ENCODE measurements at places on chromosomes 6 and 20.

DNA sequence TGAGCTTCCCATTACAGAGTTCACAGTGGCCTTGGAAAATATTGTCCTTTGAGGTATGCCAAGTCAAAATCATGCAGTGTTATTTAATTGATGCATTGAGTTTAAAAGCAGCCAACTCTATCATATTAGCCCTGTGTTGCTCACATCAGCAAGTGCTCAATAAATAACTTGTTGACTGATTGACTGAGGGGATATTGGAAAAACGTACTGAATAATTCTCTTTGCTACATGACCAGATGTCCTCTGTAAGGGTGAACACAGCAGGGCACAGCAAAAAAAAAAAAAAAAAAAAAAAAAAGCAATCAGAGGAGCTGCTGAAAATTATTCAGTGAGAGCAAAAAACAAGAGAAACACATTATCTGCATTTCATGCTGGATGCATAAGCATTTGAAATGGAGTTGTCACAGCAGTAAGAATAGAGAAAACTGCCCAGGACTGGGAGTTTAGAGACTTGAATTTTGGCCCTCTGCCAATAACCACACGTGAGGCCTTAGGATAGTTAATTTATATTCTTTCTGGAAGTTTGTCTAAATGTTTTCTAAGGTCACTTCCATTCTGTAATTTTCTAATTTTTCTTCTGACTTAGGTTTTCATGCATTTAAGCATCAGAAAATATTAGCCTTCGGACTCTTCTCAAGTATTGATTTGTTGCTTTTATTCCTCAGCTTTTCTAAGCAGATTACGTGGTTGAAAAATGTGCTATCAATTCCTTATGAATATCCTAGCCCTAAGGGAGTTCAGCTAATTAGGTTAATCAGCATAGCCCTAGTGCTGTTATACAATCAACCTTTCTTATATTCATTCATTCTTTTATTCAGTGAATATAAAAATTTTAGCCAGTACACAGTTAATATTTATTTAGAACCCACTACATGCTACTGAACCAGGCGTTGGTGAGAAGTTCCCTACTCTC lies 246.8 kb upstream of the STXBP5 start:
- DNase-seq, result no peak

- no peak for DNase-seq
Observed at GRCh38 chr6:7727086-7727945, 1.4 kb downstream of the BMP6 start.

GRCh38 chr6:41901882-41902519 lies 6.8 kb upstream of the USP49 start:
- DNase-seq, result peak; percentile 54

DNA sequence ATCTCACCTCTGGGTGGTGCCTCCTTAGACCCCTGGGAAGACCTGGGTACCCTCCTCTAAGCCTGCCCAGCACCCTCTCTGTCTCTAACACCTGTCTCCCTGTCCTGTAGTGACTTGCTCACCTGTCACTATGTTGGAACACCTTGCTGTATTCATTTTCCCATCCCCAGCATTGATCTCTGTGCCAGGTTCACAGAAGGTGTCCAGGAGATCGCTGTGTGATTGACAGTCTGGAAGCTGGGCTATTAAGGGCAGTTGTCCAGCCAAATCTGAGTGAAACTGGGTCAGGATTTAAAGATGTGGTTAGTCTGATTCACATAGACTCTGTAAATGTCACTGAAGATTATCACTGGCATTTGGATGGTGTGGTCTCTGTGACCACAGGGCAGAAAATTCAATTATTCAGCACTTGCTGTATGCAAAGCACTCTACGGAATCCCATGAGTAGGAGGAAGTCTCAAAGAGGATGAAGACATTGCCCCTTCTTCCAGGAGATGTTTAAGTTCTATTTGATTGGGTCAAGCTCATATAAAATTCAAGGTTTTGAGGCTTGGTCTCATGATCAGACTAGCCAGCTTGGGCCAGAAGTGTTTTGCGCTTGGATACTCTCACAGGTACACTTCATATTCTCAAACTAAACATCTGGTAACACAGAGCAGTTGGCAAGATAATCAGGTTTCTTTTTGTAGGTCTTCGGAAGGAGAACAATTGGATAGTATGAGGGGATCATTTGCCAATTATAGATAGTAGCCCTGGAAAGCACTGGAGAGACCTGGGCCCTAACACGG lies 57.8 kb upstream of the TAGAP start:
- no peak for DNase-seq

DNA sequence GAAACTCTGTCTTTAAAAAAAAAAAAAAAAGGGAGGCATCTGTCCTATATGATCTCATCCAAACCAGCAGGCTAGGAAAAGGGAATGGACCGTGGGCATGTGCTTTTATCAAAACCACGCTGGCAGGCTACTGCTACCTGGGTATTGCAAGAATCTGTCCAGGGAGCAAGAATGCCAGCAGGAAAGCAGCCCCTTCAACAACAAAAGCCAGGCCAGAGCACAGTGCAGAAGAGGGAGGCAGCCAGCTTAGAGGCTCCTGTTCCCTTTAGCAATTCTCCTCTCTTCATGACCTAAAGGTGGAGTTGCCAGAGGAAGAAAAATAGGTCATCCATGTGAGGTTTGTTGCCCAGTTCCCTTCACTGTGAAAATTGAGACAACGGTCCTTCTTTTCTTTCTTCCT lies 18.2 kb downstream of the TBC1D20 start:
- no peak for DNase-seq

GRCh38 chr20:50924261-50924920 lies 6.8 kb downstream of the ADNP start:
- no peak for DNase-seq

DNA sequence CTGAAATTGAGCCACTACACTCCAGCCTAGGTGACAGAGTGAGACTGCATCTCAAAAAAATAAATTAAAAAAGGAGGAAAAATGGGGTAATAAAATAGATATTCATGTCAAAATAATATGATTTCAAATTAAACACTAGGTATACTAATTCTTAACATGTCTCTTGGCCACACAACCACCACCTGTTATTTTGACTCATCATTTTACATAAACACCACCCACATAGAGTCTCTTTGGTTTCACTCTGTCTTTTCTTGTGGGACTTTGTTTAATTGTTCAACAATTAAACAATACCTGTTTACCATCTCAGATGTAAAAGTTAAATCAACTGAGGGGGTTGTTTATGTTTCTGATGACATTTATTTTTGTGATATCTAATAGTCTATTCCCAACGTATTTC lies 476.8 kb upstream of the ADGRB3 start:
- no peak for DNase-seq

DNA sequence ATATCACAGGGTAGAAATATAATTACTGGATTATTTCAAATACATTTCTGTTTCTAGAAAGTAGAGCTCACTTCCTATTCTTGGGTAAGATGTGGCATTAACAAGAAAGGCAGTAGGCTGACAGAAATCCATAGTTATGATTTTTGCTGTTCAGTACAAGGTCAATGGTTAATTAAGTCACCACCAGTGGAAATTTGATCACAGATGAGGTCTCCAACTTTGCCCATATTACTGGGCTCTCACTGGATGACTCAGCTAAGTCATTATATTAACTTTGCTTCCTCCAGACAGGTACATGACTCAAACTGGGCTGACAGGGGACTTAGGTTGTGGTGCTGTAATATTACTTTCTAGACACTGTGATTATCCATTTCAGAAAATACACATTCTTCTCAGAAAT lies 212.4 kb downstream of the GRIK2 start:
- DNase-seq, result no peak

Measured in stimulated activated CD4-positive, alpha-beta T cell treated with anti-CD3 and anti-CD28 coated beads, Interleukin-15, amount 100 ng/mL, for 48 hours (primary cell).